Right renal cortex interstitium (tissue), 3 donors: ENCODE measurements at places on chromosomes 3 and 15.

GRCh38 chr3:185176750-185177359 lies 24.0 kb upstream of the C3orf70 start:
- DNase-seq, result peak; percentile 35

GRCh38 chr3:8567784-8568575 lies 66.4 kb downstream of the LMCD1 start:
- DNase-seq, result no peak

DNA sequence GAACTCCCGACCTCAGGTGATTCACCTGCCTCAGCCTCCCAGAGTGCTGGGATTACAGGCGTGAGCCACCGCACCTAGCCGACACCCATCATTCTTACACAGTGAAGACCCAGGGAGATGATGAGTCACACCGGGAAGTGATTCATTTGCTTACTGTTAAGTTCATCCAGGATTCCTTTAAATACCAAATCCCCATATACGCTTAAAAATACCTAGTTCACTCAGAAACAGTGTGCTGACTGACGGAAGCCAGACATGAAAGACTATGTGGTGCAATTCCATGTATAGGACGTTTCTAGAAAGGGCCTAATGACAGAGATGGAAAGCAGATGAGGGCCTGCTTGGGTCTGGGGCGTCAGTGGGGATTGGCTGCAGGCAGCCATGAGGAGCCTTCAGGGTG lies 75.2 kb downstream of the APBA2 start:
- DNase-seq, result no peak

DNA sequence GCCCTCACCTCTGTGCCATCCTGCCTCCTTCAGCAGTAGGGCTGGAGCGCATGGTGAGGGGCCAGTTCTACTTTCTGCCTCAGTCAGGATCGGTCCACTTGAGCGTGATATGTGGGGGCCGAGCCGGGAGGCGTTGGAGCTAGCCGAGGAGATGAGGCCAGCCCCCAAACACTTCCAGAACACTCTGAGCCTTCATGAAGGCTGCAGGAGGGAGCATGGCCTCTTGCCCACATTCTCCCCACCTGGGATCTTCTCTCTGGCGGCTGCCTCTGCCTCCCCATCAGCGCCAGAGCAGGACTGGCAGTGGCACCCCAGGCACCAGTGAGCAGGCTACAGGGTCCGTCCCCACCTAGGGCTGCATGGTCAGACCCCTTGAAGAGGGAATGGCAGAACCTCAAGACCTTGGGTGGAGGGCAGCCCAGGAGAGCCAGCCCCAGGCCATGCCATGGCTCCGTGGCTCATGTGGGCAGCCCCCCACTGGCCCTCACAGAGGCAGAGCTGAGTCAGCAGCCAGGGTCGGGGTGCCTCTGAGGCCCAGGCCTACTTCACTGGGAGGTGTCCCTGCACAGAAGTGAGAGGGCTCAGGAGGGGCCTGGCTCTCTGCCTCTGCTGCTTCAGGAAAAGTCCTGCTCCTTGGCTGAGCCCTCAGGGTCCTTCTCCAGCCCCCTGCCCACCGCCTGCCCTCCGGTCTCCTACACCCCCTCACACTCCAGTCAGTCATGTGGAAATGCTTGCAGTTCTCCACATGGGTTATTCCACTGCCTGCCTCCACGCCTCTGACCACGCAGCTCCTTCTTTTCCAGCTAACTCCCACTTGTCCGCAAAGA lies 28.1 kb upstream of the CYP11A1 start:
- DNase-seq, result no peak

DNA sequence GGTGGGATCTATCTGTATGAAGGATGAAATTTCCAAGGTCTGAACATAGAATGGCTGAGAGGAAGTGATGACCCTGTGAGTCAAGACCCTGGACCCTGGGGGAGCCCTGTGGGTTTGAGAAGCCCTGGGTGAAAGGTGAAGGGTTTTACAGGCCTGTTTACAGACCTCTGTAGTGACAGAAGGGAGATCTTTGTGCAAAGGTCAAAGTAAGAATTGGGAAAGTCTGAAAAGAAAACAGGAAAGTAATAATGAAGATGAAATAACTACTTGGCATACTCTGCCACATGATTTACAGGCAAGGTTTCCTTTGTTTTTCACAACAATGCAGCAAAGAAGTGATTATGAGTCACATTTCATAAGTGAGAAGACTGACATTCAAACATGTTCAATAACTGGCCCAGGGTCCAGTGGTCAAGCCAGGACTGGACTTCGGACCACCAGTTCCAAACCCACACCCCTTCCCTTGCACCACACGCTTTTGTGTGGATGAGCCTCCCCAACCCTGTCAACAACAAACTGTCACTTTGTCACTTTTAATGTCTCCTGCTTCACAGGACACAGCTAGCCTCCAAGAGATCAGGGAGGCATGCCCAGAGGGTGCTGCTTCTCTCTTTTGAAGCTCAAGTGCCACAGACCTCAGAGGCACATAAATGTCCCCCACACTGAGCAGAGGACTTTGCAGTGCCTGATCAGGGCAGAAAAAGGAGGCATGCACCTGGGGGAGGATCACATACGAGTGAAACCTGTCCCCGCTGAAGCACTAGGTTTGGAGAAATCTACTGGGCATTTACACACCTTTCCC lies 21.5 kb downstream of the CD86 start:
- no peak for DNase-seq

- no peak for DNase-seq
These were observed 1082.2 kb downstream of the NAALADL2 start for GRCh38 chr3:175941352-175941751.

DNA sequence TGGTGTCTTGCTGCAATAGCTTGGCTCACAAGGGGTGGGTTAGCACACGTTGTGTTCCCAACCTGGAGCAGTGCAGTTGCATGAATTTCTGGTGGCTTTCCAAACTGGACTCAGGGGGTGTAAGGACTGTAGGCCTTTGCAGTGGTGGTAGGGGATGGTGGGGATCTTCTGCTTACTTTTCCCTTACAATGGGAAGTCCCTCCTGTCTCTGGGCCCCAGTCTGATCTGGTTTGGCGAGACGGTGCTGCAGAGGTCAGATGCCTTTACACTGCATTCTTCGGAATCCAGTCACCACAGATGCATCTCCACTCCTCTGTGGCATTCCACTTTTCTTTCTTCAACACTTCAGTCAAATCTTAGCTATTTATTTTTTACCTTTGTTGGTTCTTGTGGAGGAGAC lies 132.1 kb downstream of the DOCK3 start:
- DNase-seq, result no peak

GRCh38 chr15:41183581-41183980 lies 47.0 kb downstream of the EXD1 start:
- DNase-seq, result no peak

DNA sequence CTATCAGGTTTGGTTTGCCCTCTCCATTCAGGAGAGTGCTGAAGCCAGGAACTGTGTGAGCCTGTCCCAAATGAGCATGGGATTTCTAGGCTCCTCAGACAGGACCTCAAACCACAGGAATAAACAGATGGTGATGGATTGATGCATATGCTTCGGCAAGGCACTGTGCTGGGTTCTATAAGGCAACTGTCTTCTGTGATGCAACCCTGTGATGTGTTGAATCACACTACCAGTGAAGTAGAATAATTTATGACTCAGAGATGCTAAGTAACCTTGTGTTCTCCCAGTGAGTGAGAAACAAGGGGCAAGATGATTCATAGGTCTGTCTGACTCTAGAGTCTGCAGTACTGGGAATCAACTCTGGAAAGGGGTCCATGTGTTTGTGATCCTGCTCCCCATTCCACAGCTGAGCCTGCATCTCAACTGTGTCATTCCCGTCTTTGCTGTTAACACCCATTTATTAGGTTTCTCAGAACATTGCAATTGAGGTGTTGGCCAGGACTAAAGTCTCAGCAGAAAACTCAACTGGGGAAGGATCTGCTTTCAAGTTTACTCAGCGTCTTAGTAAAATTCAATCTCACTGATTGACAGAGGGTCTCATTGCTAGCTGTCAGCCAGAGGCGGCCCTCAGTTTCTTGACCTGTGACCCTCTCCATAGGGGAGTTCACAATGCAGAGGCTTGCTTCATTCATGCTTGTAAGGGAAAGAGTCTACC lies 510.1 kb upstream of the CFAP20DC start:
- no peak for DNase-seq

DNA sequence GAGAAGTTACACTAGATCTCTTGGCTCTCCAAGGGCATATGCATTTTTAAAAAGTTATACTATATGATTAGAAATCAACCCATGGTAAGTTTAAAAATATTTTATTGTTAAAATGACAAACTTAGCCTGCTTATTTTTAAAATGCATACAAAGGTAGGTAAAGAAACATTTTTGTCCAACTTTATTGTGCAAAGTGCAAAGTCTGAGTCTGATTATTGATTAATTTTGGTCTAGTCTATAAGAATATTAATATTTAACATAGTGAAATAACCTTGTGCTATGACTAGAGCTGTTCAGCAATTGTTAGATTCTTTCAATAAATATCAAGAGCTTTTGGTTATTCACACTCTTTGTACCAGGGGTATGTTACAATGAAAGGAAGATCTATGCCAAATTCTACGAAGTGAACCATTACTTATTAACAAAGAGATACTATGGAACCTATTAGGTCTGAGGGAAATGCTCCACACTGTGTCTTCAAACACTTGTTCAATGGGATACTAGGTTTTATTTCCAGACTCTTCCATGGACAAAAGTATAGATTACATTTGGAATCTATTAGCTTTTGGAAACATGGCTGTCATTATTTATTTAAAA lies 70.4 kb downstream of the DIPK2A start:
- no peak for DNase-seq

GRCh38 chr3:82132210-82133069 lies 371.0 kb upstream of the GBE1 start:
- no peak for DNase-seq
